A172 (cell line): ENCODE measurements at places on chromosomes 4 and X.

DNA sequence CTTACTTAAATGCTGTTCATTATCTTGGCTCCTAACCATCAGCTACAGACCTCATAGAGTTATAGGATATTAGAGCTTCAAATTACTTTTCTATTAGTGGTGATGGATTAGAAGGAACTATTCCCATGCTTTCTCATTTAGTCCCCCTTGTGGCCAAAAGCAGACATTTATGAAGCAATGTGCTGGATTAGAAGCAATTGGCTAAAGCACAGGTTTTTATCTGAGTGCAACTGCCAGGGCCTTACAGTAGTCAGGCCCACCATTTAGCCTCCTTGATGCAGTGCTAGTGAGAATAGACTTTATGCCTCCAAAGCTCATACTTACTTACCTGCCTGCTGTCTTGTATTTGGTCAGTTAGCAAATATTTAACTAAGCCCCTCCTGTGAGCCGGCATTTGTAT, 93.0 kb downstream of the TSPAN7 start:
- DNase-seq = peak; percentile 7

GRCh38 chrX:137227151-137227550, 193.4 kb upstream of the GPR101 start:
- no peak for DNase-seq

GRCh38 chrX:43386875-43387274, 269.2 kb upstream of the MAOA start:
- DNase-seq = no peak

DNA sequence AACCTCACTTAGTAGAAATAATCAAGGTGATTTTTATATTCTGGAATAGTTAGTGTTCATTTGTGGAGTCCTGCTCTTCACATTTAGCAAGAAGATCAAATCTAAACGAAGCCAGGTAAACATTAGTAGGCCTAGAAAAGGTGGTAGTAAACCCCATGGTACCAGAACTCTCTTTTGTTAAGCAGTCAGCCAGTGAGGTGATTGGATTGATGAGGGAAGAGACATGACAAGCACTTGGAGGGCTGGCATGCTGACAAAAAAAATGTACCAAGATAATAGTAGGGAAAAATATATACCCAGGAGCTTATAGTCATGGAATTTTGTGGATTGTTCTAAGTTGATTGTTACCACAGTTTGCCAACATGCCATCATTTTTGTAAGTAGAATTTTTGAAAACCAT, 163.8 kb downstream of the BANK1 start:
- no peak for DNase-seq

- DNase-seq = no peak
These were observed 2.3 kb downstream of the SH3TC1 start for GRCh38 chr4:8201321-8201781.

- DNase-seq = no peak
These were observed 6.3 kb downstream of the AMMECR1 start for GRCh38 chrX:110311437-110312230.

GRCh38 chr4:139229534-139230039, 50.4 kb downstream of the MGARP start:
- peak; percentile 56 for DNase-seq

DNA sequence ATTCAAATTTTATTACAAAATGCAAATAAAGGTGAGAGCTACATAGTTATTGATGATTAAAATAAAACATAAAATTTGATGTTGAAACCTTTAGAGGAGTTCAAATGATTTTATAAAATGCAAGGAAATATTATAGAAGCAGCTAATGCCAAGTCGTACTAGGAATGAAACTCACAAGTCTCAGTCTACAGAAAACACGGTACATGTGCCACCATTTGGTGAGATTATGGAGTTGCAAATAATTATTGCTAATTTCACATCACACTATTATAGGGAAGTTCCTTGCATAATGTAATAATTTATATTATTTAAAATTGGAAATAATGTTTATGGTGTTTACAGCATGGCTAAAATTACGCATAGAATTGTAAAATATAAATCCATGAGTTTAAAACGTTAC, 1601.7 kb upstream of the TENM3 start:
- peak; percentile 29 for DNase-seq
